ENCODE measurements at places on chromosomes 1 and 21. TPM values are rescaled to one million over a fixed set of nuclear protein-coding genes. Genes with fewer than 3 reads are reported as not detected.

CD1E gene
- total RNA-seq, result not detected

- no peak for DNase-seq
These were observed 672.7 kb upstream of the ADGRL2 start for GRCh38 chr1:81128079-81128478.

ACTL8 gene
- not detected for total RNA-seq

GRCh38 chr1:61921435-61921834, 179.2 kb downstream of the PATJ start:
- no peak for DNase-seq

GRCh38 chr21:36692835-36693488, 6.0 kb upstream of the SIM2 start:
- DNase-seq, result no peak

GRCh38 chr1:29658688-29659087, 422.4 kb downstream of the PTPRU start:
- DNase-seq, result no peak

DNA sequence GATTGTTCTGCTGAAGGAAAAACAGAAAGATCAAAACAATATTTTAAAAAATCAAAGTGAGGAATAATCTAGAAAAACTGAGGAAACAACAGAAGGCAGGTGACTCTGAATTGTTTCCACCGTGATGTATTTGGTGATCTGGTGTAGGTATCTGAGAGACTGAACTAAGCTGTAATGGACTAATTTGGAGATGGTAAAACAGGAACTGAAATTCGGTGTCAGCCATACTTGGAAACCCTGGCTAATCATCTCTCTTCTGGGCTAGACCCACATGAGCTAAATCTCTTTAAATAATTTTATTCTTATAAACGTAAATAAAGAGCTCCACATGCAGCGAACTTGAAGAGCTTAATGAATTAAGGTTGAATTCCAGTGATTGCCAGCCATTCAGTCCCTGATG, 1226.1 kb downstream of the NCAM2 start:
- no peak for DNase-seq

DNA sequence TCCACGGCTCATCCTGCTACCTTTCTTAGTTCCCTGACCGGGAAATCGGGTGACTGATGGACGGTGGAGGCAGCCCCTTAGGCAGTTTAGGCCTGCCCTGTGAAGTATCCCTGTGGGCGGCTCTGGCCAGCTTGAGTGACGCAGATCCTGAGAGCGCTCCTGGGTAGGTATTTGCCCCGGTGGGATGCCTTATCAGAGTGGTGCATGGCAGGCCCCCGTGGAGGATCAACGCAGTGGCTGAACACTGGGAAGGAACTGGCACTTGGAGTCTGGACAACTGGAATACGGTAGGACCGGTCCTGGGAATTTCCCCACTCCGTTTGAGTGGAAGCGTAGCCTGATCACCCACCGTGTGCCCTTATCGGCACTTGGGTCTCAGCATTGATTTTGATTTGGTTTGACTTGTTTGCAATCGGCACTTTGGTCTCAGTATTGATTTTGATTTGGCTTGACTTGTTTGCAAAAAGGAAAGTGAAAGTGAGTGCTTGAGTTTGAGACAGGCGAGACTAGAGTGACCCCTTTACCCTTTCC, 15.2 kb downstream of the PLA2G2F start:
- peak; percentile 58 for DNase-seq

DNA sequence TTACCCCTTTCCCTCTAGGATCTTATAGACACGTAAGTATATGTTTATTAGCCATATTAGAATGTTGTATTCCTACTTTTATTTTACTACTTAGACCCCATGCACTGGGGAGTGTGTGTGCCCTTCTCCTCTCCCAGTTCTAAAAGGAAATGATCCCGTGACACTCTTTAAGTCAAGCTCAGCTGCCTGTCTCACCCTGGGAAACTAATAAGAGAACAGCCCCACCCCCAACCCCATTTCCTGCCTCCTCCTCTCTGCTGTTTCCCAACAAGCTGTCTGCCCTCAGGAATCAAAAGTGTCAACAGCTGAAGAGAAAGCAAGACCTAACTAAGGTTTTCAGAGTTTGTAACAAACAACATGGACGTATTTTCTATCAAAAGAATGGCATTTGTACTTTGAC, 92.6 kb upstream of the VAV3 start:
- DNase-seq, result no peak

GRCh38 chr1:237779356-237779755, 111.4 kb downstream of the ZP4 start:
- no peak for DNase-seq

RNF207 gene
- 17.9 TPM for total RNA-seq

CSF3R gene
- total RNA-seq, result not detected

DNA sequence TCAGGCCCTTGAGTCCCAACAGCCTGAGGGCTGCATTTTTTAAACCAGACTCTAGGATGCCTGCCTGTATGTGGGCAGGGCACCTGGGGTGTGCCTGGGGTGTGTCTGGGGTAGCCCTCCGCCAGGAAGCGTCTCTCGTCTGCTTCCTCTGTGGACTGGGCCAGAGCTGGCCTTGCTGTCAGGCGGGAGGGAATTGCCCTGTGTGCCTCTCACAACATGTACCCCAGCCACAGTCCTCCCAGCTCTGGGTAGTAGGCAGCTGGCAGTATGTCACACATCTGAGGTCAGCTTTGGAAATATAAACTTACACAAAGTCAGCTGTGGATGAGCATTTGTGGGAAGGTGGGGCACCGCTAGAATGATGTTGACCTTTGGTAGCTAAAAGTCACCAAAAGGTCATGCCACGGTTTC, 13.0 kb downstream of the TRAF5 start:
- no peak for DNase-seq

GRCh38 chr1:184482136-184482535, 95.3 kb downstream of the C1orf21 start:
- no peak for DNase-seq

AK2 gene
- 86.1 TPM for total RNA-seq

GRCh38 chr1:226717256-226717909, 21.7 kb downstream of the ITPKB start:
- DNase-seq, result no peak

MSH4 gene
- total RNA-seq, result 0.20 TPM

GRCh38 chr1:107935396-107936064, 29.4 kb downstream of the VAV3 start:
- DNase-seq, result no peak

DNA sequence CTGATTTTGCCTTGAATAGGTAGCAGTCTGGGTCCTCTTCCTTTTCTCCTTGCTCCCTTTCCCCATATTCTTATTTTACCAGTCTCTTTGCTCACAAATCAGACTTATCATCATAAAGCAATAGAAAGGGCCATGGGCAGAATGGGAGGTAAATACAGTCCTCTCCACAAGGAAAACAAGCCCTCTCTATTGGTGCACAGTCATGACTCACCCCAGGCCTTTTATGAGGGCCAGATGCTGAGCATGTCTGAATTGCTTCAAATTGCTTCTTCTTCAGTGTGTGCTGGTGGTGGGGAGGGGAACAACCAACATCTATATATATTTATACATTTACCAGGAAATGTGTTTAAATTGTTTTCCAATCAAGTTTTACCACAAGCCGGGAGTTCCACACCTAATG, 75.2 kb downstream of the GFI1 start:
- no peak for DNase-seq

- no peak for DNase-seq
These were observed 46.8 kb upstream of the ZC3H11B start for GRCh38 chr1:219659684-219660083.

DYNLT5 gene
- total RNA-seq, result not detected

DNA sequence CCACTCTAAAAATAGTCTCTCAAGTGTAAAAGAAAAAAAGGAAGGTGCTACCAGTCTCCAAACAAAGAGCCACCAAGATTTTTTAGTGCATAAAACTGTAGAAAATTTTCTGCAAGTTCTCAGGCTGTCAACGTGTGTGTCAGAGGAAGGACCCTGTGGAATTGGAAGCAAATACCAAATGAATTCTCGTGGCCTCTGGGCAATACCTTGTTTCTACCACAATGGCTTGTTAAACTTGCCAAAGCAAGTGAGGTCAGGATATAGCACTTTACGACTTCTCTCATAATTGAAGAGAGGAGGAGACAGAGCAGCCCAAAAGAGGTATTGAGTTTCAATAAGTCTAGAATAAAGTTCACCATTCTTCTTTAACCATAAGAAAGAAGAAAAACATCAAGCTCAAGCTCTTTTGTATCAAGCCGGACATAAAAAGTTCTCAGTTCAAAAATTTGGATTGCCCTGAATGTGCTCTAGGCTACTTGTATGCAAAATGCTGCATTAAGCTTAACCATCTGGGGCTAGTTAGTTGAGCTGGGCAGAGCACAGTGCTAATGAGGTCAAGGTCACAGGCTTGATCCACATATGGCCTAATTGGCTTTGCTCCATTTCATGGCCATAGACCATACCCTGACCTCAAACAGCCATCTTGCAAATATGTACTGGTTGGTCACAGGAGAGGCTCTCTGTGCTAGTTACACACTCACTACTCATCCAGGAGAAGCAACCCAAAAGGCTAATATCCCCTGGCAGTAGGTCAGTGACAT, 60.5 kb downstream of the TBX15 start:
- no peak for DNase-seq

GRCh38 chr1:89547563-89548116, 23.0 kb downstream of the LRRC8B start:
- DNase-seq, result no peak

DNA sequence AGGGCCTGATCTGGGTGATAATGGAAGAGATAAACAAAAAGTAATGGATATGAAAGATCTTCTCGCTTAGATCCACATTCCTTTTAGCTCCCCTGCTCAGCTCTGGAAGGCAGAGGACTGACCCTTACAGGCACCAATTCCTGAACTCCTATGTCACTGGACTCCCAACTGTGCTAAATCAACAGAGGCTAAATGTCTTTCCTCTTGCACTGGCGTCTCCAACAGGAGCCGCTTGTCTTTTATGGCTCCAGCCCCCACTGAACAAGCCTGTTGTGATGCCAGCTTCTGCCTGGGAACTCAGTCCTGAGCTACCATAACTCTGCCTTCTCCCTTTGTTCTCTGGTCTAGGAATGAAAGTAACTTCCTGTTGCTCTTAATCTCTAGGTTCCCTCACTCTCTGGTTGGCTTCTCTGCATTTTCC, 142.1 kb upstream of the COL11A1 start:
- no peak for DNase-seq

DNA sequence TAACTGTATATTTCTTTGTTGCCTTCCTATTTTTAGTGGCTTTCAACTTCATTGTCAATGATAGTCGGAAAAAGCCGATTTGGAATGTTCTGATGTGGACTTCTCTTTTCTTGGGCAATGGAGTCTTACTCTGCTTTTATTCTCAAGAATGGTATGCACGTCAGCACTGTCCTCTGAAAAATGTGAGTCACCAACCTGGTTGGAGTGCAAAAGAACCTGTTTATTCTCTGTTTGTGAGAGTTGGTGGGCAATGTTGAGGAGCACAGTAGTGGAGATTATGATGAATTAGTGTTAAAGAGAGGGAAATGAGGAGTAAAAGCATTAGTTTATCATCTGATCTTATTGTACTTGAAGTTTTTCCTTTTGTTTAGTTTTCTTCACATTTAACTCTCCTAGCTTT, 14.5 kb upstream of the AXDND1 start:
- DNase-seq, result no peak

DNA sequence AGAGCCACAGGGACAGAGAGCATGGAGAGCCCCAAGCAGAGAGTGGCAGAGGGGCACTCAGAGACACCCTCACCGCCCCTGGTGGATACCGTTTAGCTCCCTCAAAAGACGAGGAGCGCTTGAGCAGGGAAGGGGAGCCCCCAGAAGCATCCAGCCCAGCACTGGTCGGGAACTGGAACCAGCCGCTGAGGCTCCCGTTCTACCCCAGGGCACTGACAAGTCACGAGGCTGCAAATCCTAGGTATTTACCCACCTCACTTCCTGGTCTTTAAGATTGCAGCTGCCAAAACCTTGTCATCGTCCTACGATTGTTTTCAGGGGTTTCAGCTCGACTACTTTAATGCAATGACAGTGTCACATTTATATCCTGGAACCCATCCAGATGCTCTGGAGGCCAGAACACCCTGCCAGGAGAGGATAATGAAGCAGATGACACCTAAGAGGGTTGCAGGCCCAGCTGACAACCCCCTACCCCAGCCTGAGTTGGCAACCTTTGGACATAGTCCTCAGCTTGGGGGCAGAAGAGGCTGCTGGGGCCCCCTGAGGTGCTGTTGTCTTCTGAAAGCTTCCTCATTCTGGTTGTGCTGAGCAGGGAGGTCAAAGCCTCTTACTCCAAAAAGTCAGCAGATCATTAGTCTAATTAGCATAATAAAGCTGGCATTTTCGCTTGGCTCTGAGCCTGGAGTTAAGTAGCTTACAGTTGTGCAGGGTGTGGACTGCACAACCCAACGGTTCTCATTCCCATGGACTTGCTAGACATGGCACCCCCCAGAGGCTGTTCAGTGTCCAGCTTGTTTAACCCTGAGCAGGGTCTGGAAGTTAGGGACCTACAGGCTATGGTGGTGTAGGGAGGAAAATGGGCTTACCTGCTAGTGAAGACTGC, 20.6 kb upstream of the BACE2 start:
- DNase-seq, result no peak

EFNA1 gene
- total RNA-seq, result 10.9 TPM

TRABD2B gene
- total RNA-seq, result 0.90 TPM

KHDRBS1 gene
- total RNA-seq, result 95.1 TPM

DNA sequence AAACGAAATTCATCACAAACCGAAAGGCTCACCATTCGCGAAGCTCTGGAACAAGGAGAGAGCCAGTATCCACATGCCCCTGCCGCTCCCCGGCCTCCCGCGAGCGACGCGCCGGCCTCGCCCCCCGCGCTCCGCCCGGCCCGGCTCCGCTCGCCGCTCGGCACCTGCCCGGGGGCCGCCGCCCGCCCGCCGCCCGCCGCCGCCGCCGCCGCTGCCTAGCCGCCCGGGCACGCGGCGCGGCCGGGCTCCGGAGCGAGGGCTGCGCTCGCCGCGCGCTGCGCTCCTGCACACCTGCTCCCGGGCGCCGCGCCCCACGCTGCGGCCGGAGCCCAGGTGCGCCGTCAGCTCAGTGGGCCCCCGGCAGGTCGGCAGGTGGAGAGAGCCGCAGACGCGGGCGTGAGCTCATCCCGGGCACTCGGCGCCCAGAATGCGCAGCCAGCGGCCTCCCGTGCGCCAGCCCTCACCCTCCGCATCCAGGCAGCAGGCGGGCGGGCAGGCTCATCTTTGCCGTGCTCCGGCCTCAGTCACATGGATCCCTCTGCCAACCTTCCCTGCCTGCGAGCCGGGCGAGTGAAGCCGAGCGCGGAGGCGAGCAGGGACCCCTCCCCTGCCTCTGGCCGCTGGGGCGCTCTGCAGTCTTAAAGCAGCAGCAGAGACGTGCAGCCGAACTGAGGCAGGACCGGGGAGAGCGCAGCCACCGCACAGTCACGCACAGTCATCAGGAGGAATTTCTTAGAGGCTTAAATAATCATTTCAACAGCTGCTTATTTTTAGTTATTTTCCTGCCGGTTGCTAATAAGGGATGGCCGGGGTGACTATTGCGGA, at the start of gene DSCAM:
DSCAM (minus strand) TSS at position 572 of the 825 bp plus-strand sequence; CDS start at position 75, 497 bp downstream.
- no peak for DNase-seq

DNA sequence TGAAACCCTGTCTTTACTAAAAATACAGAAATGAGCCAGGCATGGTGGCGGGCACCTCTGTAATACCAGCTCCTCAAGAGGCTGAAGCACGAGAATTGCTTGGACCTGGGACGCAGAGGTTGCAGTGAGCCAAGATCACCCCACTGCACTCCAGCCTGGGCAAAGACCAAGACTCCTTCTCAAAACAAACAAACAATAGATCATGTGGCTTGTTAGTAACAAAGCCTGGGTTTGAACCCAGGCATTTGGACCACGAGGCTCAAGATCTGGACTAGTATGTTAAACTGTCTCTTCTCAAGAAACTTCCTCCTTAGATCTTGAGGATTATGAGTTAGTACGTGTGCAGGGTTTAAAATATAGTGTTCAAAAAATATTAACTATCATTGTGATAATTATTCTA, 1.6 kb downstream of the INPP5B start:
- no peak for DNase-seq

- no peak for DNase-seq
These were observed 2.4 kb downstream of the TRIM11 start for GRCh38 chr1:228404107-228404720.

CALML6 gene
- total RNA-seq, result 2.1 TPM

All from chondrocyte (in vitro differentiated cells).